ENCODE measurements at places on chromosomes 2 and 18.

GRCh38 chr2:238789317-238789806, 58.5 kb upstream of the TWIST2 start:
- DNase-seq: no peak

GRCh38 chr2:135163306-135163705, 111.2 kb downstream of the RAB3GAP1 start:
- no peak for DNase-seq

GRCh38 chr2:23904215-23904614, 22.7 kb downstream of the ATAD2B start:
- DNase-seq: no peak

- DNase-seq: no peak
Observed at GRCh38 chr18:3269241-3269913, 7.4 kb downstream of the MYL12B start.

DNA sequence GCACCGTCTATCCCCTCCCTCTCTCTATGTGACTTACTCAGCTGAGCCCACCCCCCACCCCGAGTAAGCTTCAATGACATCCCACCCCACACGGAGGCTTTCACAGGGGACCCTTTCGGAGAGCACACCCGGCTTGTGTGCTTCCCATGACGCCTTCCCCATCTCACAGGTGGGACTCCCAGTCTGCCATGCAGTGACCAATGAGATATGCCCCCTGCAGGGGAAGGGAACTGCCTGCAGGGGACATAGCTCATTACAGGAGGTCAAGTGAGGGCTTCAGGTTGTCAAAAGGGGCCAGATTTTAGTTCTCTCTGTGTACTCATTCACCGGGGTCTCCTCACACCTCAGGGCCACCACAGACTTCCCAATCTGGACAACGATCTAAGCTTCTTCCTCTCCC, 112.6 kb downstream of the GAREM1 start:
- DNase-seq: no peak

DNA sequence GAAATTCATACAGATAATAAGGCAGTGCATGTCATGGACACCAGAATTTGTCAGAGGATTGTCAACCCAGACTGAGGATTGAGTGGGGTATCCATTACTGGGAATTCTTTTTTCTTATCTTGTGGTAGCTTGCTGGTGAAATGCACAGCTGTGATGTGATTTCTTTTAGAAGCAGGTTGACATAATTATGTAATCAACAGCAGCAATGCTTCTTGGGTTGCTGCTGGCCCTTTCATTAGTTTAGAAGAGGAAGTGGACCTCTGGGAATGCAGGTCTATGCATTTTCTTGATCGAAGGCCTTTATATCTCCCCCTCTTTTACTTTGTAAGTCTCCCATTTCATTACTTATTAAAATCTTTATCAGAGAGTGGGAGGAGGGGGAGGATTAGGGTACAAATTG, 319.9 kb downstream of the AGPS start:
- DNase-seq: no peak

- peak; percentile 65 for DNase-seq
Observed at GRCh38 chr2:20642055-20642971, 8.6 kb downstream of the HS1BP3 start.

GRCh38 chr2:149329489-149330126, 779 bp upstream of the LYPD6 start:
- DNase-seq: no peak

GRCh38 chr2:9758741-9759140, 84.5 kb upstream of the TAF1B start:
- DNase-seq: no peak

- no peak for DNase-seq
Observed at GRCh38 chr2:105497094-105497493, 98.2 kb upstream of the FHL2 start.

DNA sequence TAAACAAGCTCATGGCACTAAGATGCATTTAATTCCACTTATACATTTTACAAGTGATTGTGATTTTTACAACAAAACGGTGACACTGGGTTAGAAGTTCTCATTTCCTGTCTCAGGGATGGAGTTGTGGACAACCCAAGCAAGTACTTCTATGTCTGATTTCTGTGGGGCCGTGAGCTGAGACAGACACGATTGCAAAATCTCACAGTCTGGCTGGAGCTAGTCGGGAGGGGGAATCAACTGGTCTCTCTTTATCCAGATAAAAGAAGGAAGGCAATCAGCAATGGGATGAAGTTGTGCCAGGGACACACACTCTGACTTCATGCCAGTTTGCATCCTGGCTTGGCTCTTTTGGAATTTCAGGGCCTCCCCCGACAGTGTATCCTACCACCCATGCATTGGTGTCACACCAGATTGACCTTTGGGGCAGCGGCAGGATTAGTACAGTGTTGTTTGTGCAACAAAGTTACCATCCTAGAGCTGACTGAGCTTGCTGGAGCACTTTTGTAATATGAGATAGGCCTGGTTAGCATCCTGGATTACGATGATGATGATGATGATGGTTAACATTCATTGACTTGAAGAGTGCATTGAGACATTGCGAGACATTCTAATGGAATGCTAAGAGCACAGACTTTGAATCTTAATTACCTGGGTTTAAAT, 98.8 kb downstream of the CTAGE1 start:
- no peak for DNase-seq

DNA sequence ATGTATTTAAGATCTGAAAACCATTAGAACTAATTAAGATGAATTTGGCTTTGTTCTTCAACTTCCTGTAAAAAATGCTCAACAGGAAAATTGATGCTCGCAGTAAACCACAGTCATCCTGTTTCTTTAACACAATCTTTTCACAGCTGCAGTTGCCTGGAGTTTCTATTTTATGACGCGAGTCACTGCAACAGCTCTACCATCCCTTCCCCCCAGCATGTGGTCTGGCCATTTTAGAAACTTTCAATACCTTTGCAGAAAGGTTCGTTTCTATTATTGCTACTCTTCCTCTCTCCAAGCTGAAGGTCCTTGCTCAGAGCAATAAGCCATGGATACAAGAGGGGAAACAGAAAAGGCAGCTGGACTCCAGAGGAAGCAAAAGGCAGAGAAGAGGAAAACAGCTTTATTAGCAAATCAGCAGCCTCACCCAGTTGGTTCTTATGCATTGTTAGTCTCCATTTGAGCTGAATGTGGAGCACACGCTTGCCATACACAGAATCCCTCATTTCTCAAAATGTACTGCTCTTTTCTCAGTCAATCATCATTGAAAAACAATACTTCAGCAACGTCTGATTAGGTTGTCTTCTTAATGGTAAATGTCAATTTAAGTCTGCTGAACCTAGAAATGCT, 3.9 kb downstream of the WIPF1 start:
- peak; percentile 60 for DNase-seq

- no peak for DNase-seq
Observed at GRCh38 chr18:58038063-58038462, 6.0 kb upstream of the NEDD4L start.
